ENCODE measurements at places on chromosomes 7 and 10.
A peak's percentile ranks its signal among the peaks of the same experiment; 100 is the strongest.

GRCh38 chr10:8036506-8037198 lies 17.8 kb upstream of the GATA3 start:
- no peak for DNase-seq

DNA sequence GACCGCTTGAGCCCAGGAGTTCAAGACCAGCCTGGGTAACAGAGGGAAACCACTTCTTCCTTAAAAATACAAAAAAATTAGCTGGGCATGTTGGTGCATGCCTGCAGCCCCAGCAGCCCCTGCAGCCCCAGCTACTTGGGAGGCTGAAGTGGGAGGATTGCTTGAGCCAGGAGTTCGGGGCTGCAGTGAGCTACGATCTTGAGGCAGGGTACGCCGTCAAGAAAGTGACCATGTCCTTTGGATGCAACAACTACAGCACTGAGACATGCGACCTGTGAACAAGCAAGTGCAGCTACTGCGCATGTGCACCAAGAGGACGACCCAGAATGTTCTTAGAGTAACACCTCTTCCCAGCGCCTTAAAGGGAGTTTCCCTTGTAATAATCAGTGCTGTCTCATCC lies 66.6 kb upstream of the ZNF479 start:
- peak; percentile 14 for DNase-seq

GRCh38 chr7:133052401-133052756 lies 29.5 kb downstream of the CHCHD3 start:
- DNase-seq = no peak

- DNase-seq = no peak
Observed at GRCh38 chr10:125415006-125415633, 254.8 kb upstream of the CTBP2 start.

GRCh38 chr10:124728071-124728829 lies 15.9 kb downstream of the FAM53B start:
- DNase-seq = no peak
